ENCODE measurements at places on chromosomes 2 and 18.
A peak's percentile ranks its signal among the peaks of the same experiment; 100 is the strongest.

DNA sequence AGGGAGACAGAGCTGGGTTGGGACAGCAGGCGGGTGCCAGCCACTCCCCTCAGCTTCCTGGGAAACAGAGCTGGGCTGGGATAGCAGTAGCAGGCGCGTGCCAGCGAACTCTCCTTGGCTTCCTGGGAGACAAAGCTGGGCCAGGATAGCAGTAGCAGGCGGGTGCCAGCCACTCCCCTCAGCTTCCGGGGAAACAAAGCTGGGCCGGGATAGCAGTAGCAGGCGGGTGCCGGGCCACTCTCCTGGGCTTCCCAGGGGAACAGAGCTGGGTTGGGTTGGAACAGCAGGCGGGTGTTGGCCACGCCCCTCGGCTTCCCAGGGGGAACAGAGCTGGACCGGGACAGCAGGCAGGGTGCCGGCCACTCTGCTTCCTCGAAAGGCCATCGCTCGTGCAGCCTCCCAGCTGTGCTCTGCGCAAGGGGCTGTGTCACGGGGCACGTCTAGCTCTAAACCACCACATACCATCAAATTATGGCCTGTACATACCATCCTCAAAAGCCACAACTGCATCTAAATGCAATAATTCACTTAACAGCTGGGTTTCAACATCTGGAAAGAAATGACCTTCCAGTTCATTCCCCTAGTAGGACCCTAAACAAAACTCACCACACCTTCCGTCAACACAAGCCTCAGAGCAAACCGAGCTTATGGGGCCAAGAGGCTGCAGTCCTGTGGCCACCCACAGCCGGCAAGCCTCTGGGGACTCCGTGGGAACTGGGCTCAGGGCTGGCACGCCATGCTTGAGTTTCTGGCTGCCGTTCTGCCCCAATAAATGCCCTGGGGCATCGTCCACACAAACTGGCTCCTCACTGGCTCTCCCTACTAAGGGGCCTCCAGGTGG, 228.3 kb downstream of the TWIST2 start:
- no peak for DNase-seq

- DNase-seq, result no peak
Observed at GRCh38 chr2:64932371-64933216, 56.6 kb upstream of the SLC1A4 start.

DNA sequence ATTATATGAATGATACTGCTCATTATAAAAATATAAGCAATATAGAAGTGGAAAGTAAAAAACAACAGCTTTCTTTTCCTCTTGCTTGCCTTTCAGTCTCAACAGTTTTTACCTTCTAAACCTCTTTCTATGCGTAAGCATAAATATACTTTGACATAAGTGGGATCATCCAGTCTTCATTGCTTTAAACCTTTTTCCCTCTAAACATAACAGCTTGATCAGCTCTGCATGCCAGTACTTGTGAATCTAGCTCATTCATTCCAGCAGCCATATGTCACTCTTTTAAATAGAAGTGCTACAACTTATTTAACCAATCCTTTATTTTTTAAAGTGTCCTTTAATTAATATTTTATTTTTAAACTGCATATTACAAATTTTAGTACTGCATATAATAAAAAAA, 88.1 kb downstream of the TTC27 start:
- DNase-seq, result peak; percentile 89

DNA sequence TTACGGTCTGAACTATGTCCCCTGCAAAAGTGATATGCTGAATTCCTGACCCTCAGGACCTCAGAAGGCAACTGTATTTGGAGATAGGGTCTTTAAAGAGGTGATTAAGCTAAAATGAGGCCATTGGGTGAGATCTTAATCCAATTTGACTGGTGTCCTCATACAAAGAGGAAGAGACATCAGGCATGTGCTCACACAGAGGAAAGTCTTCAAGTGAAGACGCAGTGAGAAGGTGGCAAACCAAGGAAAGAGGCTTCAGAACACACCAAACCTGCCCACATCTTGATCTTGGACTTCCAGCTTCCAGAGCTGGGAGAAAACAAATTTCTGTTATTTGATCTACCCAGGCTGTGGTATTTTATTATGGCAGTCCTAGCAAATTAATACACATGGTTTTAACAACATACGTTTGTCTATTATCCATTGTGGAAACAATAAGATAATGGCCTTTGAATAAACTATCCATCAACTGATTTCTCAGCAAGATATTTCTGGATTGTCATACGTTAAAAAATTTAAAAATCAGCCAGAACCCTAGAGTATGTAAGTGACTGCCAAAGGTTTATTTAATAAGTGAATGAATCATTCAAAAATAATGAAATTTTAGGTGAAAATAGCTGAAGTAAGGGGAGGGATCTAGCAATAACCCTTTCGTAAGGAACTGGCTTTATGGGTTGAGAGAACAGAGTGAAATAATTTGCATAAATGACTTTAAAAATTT, 6.5 kb downstream of the WIPF1 start:
- DNase-seq, result no peak

DNA sequence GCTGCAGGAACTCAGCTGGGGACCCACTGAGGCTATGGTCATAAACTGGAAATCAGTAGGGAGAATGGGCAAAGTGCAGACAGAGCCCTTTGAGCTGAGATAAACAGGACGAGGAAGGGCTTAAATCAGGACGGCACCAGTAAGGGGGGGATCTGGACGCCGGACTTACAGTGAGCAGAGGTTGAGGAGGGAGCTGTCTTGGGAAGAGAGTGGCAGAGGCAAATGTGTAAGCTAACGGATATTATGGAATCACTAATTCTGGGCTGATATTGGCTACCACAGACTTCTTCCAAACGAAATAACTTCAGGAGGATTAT, 539 bp downstream of the CYP27A1 start:
- DNase-seq, result no peak

GRCh38 chr18:79933765-79934164, 17.7 kb downstream of the SLC66A2 start:
- no peak for DNase-seq

DNA sequence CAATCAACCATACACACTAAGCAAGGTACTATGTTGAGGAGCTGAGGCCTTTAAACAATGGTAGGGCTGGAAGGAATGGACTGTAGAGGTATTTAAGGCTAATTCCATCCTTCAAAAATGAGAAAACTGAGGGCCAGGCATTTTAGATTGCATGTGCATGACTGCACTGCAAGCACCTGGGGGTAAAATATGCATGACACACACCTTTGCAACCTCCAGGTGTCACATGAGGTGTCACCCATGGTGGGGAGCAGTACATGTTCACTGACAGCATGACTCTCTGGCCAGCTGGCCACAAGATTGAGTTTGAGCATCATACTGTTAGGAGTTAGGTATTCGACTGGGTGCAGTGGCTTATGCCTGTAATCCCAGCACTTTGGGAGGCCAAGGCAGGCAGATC, 182.8 kb downstream of the ZBTB7C start:
- no peak for DNase-seq

- DNase-seq, result no peak
Observed at GRCh38 chr2:200095436-200095835, 140.1 kb downstream of the MAIP1 start.

GRCh38 chr2:161556440-161556839, 67.8 kb upstream of the SLC4A10 start:
- no peak for DNase-seq

DNA sequence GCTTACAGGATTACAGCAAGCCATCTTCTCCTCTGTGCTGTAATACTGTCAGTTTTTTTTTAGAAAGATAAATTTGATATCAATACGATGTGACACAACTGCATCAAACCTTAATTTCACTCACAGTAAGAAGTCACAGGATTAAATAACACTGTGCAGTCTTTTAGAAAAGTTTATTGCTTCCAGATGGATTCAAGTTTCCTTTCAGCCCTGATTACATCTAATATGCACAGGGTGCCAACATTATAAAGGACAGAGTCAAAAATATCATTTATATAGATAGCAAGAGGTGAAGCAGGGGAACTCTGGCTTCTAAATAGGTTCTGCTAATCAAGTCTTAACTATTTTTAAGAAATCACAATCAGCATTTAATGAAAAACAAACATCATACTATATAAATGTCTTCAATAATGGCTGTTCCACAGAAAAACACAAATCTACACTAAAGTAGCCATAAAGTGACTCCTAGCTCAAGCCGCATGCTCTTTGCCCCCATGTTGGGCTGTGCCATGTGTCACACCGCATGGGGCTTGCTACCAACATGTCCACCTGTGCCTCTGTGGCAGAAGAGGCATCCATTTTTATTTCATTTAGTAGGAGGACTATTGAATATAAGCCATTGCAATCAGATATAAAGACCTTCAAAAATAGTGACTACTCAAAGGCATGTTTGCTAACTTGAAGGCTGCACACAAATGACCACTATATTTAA, 35.0 kb downstream of the CERKL start:
- no peak for DNase-seq

- DNase-seq, result no peak
Observed at GRCh38 chr2:136844546-136844945, 79.2 kb downstream of the THSD7B start.

DNA sequence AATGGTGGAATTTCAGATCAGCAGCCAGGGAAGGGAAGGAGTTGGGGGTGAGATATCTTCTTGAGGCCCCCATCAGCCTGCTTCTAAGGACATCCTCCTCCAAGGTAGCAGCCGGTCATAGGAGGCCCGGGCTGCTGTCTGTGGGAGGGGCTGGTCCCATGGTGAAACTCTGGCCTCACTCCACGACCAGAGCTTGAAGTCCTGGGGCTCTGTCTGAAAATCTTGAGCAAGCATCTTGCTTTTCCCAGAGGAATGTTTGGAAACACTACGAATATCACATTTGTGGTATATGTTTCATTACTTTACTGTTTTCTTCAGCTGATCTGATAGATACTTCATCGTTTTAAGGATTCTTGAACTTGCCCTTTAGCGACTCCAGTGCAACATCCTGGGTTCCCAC, 103.7 kb downstream of the CTAGE1 start:
- DNase-seq, result no peak

DNA sequence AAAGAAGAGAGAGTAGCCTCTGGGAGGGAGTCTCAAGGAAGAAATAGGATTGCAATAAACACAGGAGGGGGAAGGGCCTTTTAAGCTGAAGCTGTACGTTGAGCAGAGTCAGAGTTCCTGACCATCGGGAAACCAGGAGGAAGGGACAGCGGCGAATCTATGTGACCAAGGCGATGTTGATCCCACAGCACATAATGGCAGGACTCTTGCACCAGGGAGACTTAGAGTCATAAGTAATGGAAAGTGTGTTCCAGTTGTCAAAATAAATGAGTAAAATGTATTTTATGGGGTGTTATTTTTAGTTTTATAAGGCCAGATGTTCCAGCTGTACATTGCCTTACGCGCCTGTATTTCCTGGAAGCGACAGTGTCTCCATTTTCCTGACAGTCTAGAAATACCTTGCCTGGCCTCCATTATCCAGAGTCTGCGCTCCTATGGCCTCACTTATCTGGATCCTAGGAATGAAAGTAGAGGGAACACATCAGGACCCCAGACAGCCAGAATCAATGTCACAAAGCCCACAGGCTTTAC, 152.8 kb upstream of the COPS8 start:
- DNase-seq, result no peak

GRCh38 chr2:152097801-152098495, 896 bp downstream of the CACNB4 start:
- DNase-seq, result no peak

DNA sequence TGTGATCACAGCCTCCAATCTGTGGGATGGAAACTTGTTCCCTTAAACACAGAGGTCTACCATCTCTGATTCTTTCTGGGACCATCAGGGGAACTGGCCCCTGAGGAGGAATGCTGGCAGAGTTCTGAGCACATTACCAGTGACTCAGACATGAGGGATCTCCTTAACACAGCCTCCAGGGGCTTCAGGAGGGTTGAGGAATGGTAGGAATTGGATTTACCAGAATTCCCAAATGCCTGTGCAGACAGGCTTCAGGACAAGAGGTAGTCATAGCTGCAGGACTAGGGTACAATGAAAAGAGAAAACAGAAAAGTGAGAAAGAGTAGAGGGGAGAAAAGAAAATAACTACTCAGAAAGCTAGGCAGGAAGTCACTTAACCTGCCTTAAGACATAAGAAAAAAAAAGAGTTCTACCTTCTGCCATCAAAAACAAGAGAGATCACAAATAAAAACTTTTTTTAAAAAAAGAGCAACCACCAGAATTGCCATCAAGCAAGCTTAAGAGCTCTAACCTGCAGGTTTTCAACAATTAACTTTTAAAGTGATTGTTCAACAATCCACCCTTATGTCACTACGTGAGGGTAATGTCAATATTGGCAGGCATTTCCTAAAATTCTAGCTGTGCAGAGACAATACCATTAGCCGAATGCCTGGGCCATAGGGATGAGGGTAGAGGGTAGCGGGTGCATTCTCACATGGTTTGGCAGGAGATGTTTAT, 524.4 kb downstream of the BCL11A start:
- DNase-seq, result no peak

GRCh38 chr2:199765646-199766045, 85.3 kb downstream of the FTCDNL1 start:
- DNase-seq, result no peak

GRCh38 chr2:64062840-64063239, 43.6 kb upstream of the VPS54 start:
- no peak for DNase-seq

DNA sequence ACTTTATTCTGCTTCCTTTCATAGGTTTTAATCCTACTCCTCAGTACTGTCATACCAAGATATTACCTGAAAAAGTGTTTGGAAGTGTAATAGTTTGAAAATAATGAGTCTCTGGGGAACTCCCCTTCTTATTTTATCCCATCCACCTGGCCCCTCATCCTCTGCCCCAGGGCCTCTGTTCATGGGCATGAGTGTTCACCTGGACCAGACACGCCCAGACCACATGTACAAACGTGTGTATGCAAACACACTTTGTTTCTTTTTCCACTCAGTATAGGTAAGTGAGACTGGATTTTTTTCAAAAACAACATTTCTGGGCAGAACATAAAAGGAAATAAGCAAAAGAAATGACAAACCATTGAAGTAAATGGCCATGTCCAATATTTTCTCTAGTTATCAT, 62.1 kb upstream of the THSD7B start:
- no peak for DNase-seq

DNA sequence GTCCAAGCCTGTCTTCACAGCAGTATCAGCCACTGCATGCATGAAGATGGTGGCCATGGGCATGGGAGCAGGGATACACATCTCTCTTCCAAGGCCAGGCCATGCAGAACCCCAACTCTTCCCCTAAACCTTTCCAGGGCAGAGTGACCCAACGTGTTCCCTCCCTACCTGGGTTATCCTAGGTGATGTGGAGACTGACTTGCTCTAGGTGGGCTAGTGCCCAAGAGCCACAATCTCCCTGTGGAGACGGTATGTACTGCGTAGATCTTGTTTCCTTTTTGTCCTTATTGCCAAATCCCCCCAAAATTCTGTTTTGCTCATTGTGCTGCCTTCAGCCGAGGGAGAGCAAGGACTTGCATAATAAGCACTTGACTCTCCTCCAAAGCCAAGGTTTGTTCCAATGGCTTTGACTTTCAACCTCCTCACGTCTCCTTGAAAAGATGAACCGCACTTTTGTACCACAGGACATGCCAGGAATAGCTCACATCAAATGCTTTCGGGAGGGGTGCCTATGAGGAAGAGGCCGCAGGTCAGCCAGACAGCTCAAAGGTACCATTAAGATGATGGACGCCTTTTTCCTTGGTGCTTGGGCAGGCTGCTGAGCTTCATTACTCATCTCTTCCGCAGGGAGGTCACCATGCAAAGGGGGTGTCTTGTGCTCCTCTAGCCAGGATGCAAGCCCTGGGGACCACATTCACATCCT, 76.2 kb upstream of the GLI2 start:
- no peak for DNase-seq

GRCh38 chr2:136394136-136395060, 276.4 kb upstream of the CXCR4 start:
- no peak for DNase-seq

- no peak for DNase-seq
Observed at GRCh38 chr18:62717169-62717924, 2.0 kb downstream of the PHLPP1 start.

GRCh38 chr18:59631583-59632181, 65.5 kb downstream of the CCBE1 start:
- no peak for DNase-seq
